Esophagus mucosa (tissue), 1 donor: ENCODE measurements at places on chromosomes 2 and 18. TPM values are rescaled to one million over a fixed set of nuclear protein-coding genes. Genes with fewer than 3 reads are reported as not detected.

The TXNDC2 gene
- total RNA-seq: not detected

The CPO gene
- not detected for total RNA-seq

The ALLC gene
- total RNA-seq: not detected

DNA sequence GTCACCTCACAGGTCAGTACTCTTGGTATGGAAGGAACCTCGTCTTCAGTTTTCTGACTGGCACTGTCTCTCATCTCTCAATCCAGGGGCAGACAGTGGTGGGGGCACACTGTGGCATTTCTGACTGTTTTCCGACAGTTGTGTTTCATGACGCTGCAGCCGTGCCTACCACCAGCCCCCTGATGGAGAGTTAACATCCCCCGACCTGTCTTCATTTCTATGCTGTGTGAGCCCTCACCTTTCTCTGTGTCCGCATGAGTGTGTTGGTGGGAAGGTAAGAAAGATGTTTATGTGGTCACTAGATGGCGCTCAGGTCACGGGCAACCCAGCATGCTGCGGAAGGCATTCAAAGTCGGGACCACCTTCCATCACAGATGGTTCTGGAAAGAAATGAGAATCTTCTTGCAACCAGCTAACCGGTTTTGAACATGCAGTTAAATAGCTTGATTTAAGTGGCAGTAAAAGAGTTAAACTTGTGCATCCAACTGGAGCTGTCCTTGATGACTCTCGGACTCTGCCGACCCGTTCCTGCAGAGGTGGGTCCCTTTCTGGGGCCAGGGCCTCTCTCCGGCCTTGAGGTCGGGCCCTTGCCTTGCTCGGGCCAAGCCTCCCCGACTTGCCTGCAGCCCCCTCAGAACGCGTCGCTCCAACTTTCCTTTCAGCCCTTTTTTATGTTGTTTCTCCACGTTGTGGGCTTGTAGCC lies 92.4 kb downstream of the DYSF start:
- peak; percentile 65 for ATAC-seq

GRCh38 chr2:240891492-240892340 lies 4.2 kb downstream of the MAB21L4 start:
- ATAC-seq: peak; percentile 8

The GKN1 gene
- not detected for total RNA-seq

The PAX8 gene
- 6.1 TPM for total RNA-seq

DNA sequence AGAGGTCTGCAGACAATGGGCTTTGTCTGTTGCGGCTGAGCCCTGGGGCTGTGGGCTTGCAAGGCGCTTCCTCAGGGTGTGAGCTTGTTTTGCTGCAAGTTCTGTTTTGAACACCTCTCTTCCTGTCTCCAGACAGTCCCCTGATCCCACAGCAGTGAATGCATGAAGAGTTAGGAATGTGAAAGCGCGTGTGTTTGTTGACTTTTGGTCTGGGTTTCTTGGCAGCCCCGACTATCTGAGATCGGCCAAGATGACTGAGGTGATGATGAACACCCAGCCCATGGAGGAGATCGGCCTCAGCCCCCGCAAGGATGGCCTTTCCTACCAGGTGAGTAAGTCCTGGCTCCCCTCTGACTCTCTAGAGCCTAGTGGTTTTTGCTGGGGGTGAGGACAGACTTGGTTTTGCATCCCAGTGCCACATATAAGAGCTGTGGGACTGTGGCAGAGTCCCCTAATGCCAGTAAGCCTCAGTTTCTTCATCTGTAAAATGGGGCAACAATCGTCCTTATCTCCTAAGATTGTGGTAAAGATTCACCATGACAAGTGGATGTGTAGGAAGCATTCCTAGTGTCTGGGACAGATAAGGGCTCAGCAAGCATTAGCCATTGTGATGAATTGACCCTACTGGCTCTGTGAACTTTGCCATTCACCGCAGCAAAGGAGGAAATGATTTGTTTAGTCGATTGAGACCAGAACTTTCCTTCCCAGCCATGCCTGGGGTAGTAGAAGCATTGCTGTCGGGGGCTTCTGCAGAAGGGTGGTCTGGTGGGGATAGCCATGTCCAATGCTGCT lies 3.0 kb downstream of the LBH start:
- no peak for ATAC-seq

The ELOA2 gene
- total RNA-seq: not detected

GRCh38 chr2:230953845-230954244 lies 28.8 kb upstream of the GPR55 start:
- no peak for ATAC-seq

GRCh38 chr2:160751021-160751420 lies 257.4 kb upstream of the RBMS1 start:
- no peak for ATAC-seq

GRCh38 chr2:144796164-144796563 lies 276.2 kb upstream of the ZEB2 start:
- ATAC-seq: no peak

DNA sequence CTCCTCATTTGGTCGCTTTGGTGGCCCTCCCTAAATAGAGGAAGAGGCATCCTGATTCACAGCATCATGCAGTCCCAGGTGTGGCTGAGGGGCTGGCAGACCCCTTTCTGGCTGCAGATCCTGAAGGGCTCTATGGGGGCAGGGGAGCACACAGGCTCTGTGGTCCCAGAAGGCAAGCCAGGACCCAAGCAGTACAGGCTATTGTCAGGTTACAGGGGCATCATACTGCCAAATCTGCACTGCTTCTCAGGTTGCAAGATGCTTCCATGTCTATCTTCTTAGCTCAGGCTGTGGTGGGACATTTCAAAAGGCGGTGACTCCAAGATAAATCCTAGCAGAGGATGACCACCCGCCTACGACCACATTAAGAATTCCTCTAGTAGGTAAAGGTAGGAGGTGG lies 54.3 kb downstream of the TTC32 start:
- ATAC-seq: no peak

DNA sequence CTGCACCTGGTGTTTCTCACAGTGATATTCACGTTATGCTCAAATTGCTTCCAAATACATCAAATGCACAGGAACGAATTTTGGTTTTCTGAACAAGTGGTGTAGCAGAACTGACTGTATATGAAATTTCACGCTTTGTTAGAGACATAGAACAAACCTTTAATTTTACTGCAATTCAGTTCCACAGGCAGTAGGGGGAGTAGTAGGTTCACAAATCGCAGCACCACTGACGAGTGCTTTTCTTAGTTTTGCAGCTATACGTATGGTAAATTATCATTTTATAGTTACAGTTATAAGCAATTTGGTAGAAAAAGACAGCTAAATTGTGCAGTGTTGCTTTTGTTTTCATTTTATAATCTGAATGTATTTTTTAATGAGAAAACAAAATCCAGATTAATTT lies 113.3 kb downstream of the KIAA1328 start:
- no peak for ATAC-seq

The RGPD3 gene
- 0.04 TPM for total RNA-seq

GRCh38 chr18:48095726-48096125 lies 165.3 kb upstream of the SMAD2 start:
- ATAC-seq: no peak

DNA sequence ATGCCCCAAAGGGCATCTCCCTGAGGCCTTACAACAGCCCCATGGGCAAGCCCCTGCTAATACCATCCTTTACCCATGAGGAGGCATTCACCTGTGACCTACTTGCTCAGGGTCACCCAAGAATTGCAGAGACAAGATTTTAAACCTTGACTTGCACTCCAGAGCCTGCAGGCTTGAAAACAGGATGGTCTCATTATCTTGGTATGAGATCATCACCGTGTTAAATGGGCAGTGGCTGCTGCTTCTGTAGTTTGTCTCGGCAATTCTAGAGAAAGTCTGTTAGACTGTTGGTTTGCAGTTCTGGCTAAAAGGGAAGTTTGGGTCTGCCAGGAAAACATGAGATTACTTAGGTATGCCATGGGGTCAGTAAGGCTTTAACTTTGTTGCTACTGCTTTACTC lies 698.9 kb downstream of the GALR1 start:
- ATAC-seq: no peak

GRCh38 chr2:240429872-240430491 lies 5.5 kb upstream of the GPC1 start:
- no peak for ATAC-seq

- ATAC-seq: no peak
Measured at GRCh38 chr2:234512884-234513669, 16.2 kb upstream of the ARL4C start.

- ATAC-seq: no peak
Measured at GRCh38 chr2:219179601-219180465, 1.8 kb downstream of the RETREG2 start.

DNA sequence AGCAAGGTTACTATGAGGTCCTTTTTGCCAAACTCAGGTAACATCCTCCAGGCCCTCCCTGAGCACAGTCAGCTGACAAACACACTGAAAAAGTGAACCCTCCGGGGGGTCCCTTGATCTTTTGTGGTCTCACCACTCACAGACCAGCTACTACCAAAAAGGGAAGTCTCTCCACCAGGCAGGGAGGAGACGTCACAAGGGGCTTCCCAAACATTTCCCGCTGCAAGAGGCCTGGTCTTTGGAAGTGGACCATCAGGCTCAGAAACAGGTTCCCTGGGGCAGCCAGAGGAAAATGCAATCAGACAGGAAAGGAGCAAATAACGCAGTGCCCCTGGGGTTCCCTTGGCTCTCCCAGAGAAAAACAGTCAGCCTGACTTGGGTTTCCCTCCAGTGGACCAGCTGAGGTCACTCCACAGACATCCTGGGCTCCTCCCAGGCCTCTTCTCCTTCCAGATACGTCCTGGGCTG lies 38.7 kb upstream of the POMC start:
- no peak for ATAC-seq

DNA sequence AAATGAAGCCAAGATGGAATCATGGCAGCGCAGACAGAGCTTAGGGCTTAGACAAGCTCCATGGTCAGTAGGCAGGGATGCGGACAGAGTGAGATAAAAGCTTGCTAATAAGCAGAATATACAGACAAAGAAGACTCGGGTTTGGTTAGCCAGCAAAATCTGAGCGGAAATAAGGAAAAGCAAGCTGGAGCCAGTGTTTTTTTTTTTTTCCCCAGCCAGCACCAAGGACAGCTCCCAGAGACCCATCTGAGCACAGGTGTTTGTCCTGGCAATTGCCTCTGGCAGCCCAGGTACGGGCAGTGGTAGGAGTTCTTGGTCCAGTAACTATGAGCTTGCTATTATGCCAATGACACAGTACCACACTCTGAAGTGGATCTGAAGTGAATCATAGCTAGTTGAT lies 187.6 kb downstream of the ADCYAP1 start:
- no peak for ATAC-seq

The GNLY gene
- 0.44 TPM for total RNA-seq

DNA sequence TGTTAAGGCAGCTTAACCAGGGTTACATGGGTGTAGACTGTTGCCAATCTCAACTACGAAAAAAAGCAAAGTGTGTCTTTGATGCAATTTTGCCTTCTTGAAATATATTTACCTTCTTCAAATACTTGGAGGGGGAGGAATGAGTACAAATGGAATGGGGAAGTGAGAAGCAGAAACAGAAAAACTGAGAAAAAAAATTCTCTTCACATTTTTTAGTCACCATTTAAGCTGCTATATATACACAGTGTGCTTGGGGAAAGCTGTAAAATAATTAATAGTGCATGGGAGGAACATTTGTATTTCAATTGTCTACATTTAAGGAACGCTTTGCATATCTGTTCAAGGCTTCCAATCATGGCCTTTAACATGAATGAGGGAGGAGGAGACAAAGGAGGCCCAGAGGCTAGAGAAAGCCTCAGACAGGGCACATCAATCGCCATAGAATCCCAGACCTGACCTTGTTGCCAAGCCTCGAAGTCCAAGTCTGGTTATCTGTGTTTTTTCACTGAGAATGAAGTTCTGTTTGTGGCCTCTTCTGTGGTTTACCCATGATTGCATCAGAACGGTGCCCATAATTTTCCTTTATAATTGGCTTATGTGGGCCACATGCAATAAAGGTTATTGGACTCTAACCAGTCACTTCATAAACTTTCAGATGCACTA lies 158.6 kb downstream of the PIK3C3 start:
- ATAC-seq: no peak

The IGFBP2 gene
- 192 TPM for total RNA-seq

- no peak for ATAC-seq
Measured at GRCh38 chr2:205808486-205809121, 126.3 kb downstream of the NRP2 start.

DNA sequence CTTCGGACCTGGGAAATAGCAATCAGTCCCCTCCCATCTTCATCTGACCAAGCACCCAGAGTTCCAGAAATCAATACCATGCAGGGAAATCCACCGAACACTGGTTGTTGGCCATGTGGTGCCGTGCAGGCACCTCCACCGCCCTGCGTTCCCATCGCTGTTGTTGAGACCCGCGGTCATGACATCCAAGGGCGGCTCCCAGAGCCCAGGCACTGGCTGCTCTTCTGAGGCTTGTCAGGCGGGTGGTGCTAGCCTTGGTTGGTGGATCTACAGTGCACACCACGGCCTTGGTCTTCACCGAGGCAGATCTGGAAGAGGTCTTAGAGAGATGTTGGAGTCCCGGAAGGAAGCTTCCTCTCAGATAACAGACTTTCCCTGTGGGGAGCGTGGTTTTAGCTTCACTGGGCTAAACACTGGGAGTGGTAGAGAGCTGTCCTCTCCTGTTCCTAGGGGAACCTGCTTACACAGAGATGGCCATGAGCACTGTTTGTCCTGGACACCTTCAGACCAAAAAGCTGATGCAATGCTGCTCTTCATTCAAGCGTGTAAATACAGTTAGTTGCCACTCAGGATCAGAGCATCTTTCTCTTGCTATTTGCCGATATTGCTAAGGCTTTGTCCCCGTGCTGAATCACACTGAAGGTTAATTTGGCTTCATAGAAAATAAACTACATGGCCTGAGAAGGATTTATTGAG lies 58.3 kb downstream of the SMIM21 start:
- ATAC-seq: no peak

The DPYSL5 gene
- not detected for total RNA-seq

The PLB1 gene
- 1.6 TPM for total RNA-seq

The DOK6 gene
- 0.04 TPM for total RNA-seq

The ANKRD30BL gene
- total RNA-seq: not detected

- no peak for ATAC-seq
Measured at GRCh38 chr18:59990121-59990823, 90.5 kb downstream of the PMAIP1 start.

DNA sequence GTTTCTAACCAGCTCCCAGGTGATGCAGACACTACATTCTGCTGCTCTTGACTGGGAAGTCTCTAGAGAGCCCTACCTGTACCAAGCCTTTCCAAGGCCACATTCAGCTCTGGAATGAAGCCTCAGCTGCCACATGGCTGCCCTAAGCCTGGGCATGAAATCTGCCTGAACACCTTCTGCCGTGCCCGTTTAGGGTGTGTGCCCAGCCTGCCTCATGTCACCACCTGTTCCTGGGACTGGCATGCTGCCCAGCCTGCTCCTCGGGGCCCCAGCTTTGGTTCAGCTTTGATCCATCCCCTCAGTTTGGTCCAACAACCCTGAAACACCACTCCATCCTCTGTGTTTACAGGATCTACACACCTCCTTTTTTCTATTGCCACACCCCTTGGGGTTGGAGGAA lies 210.9 kb downstream of the L3MBTL4 start:
- ATAC-seq: peak; percentile 94

The MSGN1 gene
- not detected for total RNA-seq

The TMEM247 gene
- not detected for total RNA-seq

- ATAC-seq: no peak
Measured at GRCh38 chr2:54290356-54291025, 34.5 kb upstream of the TSPYL6 start.

- ATAC-seq: no peak
Measured at GRCh38 chr18:57518533-57518932, 68.0 kb downstream of the FECH start.

GRCh38 chr2:226409134-226409533 lies 390.5 kb downstream of the IRS1 start:
- ATAC-seq: peak; percentile 67
